Fibroblast of lung (primary cell): ENCODE measurements at places on chromosomes 2 and 18. TPM values are rescaled to one million over a fixed set of nuclear protein-coding genes. Genes with fewer than 3 reads are reported as not detected.

- peak within 1 kb of the TSS; percentile 22 for H3K27ac ChIP-seq
- H3K36me3 ChIP-seq = no peaks in the 10 kb centered on the region
- H3K4me1 ChIP-seq = peaks cover 10% of the 10 kb centered on the region
Observed at GRCh38 chr2:23384551-23385343, at the start of gene KLHL29. TSS of gene KLHL29 (plus strand) at chr2:23385179. CDS start at chr2:23562197, 177,018 bp downstream.

- H3K4me1 ChIP-seq = no peaks in the 10 kb centered on the region
- no peaks in the 10 kb centered on the region for H3K27me3 ChIP-seq
- no peak overlapping the region for H3K4me3 ChIP-seq
- DNase-seq = no peak
- H3K36me3 ChIP-seq = no peaks in the 10 kb centered on the region
Observed at GRCh38 chr2:202704248-202704647, 69.5 kb downstream of the FAM117B start.

SERPINB12 gene
- not detected in 2 replicates for total RNA-seq

DNA sequence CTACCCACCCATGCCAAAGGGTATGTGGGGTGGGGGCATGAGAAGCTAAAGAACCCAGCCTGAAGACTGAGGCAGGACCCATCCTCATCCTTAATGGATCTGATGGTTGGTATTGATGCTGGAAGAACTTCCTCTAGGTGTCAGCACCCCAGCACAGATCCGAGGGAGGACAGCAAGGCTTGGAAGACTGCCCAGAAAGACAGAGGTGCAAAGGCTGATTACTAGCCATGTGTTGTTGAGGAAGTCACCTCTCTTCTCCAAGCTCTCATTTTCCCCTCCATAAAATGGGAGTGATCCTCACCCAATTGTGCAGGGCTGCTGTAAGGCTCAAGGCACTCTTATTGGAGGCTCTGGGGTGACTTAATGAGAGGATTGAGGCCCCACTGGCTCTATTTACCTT lies 256.5 kb downstream of the CELF4 start:
- H3K27ac ChIP-seq = no peak overlapping the region
- no peaks in the 10 kb centered on the region for H3K36me3 ChIP-seq
- no peaks in the 10 kb centered on the region for H3K4me1 ChIP-seq
- no peak overlapping the region for H3K4me3 ChIP-seq
- no peaks in the 10 kb centered on the region for H3K27me3 ChIP-seq
- no peak for DNase-seq

DNA sequence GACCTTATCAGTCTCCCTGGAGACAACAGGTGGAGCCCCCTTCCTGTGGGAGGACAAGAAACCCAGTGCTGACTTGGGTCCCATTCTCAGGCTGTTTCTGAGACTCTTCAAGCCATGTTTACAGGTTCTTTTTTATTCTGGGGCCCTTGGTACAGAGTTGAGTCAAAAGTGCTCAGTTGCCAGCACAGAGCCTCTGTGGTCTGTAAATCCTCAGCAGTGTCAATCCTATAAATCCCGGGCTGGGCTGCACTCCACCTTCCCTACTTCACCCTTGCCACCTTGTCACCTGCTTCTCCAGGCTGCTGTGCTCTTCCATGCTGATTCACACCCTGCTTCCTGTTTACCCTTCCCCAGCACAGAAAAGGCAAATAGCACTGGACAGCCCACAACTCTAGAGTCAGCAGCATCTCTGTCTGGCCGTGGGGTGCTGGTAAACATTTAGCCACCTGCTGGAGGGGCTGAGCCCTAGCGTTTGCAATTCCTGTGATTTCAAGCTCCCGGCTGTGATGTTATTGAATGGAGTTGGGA lies 74.7 kb downstream of the TNFRSF11A start:
- H3K4me1 ChIP-seq = no peaks in the 10 kb centered on the region
- DNase-seq = no peak
- H3K36me3 ChIP-seq = no peaks in the 10 kb centered on the region
- no peak overlapping the region for H3K27ac ChIP-seq
- no peak overlapping the region for H3K4me3 ChIP-seq

DNA sequence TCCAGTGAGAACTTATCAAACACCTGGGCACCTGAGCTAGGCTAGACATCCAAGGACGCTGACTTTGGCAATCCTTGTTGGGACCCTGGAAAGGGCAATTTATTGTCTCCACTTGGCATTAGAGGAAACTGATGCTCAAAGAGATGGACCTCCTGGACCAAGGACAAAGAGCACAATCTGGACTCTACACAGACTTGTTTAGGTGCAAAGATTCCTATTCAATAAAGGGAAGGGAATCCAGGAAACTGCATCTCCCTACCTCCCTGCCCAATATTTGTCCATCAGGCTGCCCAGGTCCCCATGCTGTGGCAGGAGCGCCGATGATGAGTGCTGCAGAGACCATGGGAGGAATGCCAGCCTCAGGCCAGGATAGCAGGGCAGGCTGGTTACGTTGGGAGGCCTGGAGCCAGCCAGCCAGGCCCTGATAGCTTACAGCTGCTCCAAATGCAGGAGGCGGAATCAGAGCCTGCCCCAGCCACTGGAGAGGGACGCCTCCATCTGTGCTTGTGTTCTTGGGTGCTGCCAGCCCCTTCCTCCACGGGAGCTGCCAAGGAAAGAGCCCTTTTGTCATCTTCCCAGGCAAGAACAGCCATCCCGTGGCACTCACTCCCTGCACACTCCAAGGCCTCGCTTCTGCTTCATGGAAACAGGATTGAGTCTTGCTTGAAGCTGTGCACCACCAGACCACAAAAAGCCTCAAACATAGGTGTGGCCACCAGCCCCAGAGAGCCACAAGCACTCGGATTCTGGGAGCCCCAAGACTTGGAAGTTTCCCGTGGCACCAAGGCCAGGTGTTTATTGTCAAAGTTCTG lies 60.0 kb downstream of the HS1BP3 start:
- no peak overlapping the region for H3K4me3 ChIP-seq
- H3K27me3 ChIP-seq = no peaks in the 10 kb centered on the region
- H3K4me1 ChIP-seq = peaks cover 49% of the 10 kb centered on the region
- H3K36me3 ChIP-seq = no peaks in the 10 kb centered on the region
- no peak for DNase-seq

DNA sequence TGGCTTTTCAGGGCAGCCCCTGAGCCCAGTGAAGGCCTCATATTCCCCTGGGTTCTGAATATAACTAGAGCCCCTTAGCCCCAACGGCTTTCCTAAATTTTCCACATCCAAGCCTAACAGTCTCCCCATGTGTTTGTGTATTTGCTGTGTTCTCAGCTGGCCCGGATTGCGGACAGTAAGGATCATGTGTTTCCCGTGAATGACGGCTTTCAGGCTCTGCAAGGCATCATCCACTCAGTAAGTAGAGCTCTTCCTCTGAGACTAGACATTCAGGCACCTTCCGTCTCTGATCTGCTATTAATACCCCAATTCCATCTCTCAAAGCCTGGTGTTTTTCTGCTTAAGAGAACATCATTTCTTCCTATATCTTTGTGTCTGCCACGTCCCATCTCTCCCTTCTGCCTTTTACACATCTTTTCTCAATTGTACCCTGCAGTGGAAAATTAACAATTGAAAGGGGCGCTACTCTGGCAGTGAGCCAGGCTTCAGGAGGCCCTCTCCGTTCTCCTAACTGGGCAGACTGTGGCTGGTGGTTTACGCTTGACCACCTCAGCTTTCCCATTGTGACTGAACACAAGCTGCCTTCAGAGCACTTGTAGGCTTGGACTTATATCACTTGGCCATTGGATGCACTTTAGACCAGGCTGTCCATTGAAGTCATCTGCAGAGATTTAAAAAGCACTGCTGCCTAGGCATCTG lies 64.4 kb downstream of the ANTXR1 start:
- H3K4me1 ChIP-seq = peaks cover 5% of the 10 kb centered on the region
- H3K4me3 ChIP-seq = no peak overlapping the region
- peaks cover 10% of the 10 kb centered on the region for H3K36me3 ChIP-seq
- no peaks in the 10 kb centered on the region for H3K27me3 ChIP-seq
- DNase-seq = no peak
- H3K27ac ChIP-seq = no peak overlapping the region

IL1B gene
- 0.26 TPM in 1 of 2 replicates, not detected in the other for total RNA-seq

- no peak for DNase-seq
- no peaks in the 10 kb centered on the region for H3K4me1 ChIP-seq
- H3K4me3 ChIP-seq = no peak overlapping the region
- no peaks in the 10 kb centered on the region for H3K27me3 ChIP-seq
Observed at GRCh38 chr2:236916181-236916580, 169.5 kb upstream of the COPS8 start.

DRC1 gene
- under 0.01 and 0.26 TPM in 2 replicates for total RNA-seq
